ENCODE measurements at places on chromosomes 3 and 15.

GRCh38 chr15:49438962-49439631 is 16.1 kb downstream of the FGF7 start:
- no peak for DNase-seq

GRCh38 chr3:125112981-125113380 is 57.2 kb upstream of the HEG1 start:
- no peak for DNase-seq

DNA sequence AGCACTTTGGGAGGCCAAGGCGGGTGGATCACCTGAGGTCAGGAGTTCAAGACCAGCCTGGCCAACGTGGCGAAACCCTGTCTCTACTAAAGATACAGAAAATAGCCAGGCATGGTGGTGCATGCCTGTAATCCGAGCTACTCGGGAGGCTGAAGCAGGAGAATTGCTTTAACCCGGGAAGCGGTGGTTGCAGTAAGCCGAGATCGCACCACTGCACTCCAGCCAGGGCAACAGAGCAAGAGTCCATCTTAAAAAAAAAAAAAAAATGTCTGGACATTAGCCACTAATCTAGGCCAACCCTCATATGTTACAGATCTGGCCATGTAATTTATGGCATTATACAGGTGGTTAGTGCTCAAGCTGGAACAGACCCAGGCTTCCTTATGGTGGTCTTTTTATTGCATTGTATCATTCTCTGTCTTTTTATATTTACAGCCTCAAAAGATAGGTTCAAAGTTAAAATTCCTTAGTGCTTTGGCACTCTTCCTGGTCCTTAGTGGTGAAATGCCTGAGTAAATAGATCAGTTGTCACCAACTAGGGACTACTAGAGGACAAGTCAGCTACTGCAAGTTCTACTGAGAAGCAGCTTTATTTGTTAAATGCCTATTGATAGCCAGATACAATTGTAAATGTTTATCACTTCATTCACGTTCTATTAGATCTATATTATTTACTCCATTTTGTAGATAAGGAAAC is 16.0 kb downstream of the STARD9 start:
- no peak for DNase-seq

DNA sequence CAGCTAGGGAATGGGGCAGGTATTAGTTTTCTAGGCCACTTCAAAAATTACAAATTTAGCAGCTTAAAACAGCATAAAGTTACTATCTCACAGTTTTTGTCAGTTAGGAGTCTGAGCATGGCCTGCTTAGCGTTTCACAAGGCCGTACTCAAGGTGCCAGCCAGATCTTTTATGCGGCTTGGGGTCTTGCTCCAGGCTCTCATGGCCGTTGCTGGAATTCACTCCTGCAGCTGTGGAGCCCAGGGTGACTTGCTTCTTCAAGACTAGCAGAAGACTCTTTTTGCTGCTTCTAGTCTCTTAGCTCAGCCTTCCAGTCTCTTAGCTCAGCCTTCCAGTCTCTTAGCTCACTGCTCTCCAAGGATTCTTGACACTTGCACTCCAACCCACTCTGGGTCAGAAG is 242.1 kb upstream of the CTDSPL start:
- no peak for DNase-seq

- DNase-seq, result no peak
Observed at GRCh38 chr15:57216288-57216687, 160.0 kb upstream of the CGNL1 start.

- no peak for DNase-seq
Observed at GRCh38 chr15:73752806-73753193, 351 bp downstream of the INSYN1 start.

- DNase-seq, result no peak
Observed at GRCh38 chr3:136351351-136351750, 101.2 kb downstream of the PCCB start.

GRCh38 chr15:30885814-30886213 is 17.9 kb upstream of the FAN1 start:
- DNase-seq, result no peak

DNA sequence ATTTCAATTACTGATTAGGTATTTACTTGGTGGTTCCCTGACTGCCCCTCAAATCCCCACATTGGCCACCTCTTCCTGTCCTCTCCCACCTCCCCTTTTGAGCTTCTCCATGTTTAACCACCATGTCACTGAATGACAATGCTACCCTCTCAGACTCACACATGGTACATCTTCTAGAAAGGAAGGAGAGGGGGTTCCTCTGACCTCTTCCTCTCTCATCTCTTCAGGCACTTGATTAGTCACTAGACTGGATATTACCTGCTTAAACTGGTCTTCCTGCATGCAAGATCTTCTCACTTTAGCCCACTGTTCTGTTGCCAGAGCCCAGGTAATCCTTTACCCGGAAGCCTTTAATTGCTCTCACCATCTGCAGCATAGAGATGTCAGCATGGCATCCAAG is 64.9 kb downstream of the DIPK2A start:
- DNase-seq, result no peak

- DNase-seq, result no peak
Observed at GRCh38 chr3:82942041-82942440, 1180.6 kb upstream of the GBE1 start.

DNA sequence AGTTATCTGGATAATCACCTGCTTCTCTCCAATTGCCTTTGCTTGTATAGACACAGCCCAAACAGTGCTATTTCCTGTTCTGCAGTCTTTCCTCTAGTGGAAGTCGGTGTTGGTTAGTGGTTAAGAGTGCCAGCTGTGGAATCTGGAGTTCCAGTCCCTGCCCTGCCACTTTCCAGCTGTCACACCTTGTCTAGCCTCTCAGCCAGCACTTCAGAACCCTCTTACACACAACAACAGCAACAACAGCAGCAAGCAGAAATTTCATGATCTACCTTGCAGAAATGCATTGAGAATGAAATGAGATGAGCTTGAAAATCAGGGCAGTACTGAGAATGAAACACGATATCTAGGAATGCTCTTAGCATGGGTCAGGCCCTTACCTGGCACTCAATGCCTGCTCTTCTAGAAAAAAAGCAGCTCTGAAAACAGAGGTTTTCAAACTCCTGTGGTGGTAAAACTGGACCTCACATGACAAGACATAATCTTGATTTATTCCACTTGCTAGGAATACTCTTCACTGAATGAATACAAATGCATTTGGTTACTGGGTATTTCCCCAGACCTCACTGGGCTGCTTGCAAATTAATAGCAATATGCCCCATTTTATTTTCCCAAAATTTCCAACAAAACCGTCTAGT is 3.3 kb upstream of the WNT5A start:
- DNase-seq, result no peak

Measured in T-helper 17 cell (primary cell).